Urinary bladder (tissue), 4 donors: ENCODE measurements at places on chromosomes 7 and 10. TPM values are rescaled to one million over a fixed set of nuclear protein-coding genes. Genes with fewer than 3 reads are reported as not detected.

DNA sequence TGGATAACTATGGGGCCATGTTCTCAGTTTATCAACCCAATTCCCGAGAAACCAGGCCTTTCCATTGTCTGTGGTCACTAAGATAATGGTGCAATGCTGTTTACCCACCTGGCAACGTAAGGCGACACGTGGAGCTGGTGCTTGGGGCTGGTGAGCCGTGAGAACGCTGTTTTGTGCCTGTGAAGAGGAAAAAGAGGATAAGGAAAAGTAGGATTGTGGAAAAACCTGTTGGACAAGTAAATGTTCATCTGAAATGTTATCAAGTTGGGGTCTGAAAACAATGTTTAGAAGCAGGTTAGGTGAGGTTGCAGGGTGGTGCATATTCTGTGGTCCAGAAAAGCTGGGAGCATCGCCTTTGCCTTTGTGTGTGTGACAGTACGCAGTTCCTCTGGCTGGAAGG is 88.5 kb downstream of the PPP1R17 start:
- no peak for DNase-seq

DNA sequence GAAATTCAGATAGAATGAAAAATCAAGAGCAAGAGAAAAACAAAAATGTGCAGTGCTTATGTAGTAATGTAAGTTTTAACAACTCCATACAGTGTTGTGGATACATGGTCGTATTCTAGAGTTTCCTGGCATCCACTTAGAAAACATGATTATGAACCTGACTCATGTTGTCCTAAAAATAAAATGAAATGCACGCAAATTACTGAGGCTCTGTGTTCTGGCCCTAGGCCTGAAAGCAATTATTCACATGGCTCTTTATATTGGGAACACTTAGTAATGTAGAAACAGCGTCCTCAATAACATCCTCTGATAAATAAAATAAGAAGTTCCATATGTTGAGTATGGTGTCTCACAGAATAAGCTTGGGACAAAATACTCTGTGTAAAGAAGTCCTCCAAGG is 200.2 kb upstream of the SEMA3E start:
- DNase-seq, result no peak

DKK1 gene
- 4.6 TPM for total RNA-seq

GRCh38 chr10:29255104-29255503 is 33.8 kb upstream of the LYZL1 start:
- DNase-seq, result no peak

GRCh38 chr10:63692220-63692896 is 171.2 kb downstream of the REEP3 start:
- DNase-seq, result no peak
